GM12878 (cell line): ENCODE measurements at places on chromosomes 11 and 22. TPM values are rescaled to one million over a fixed set of nuclear protein-coding genes. Genes with fewer than 3 reads are reported as not detected.

The TAF6L gene
- 25.3 and 26.9 TPM in 2 replicates for total RNA-seq

GRCh38 chr22:45731041-45731797 is 59.6 kb downstream of the ATXN10 start:
- no peaks in the 10 kb centered on the region for H3K27me3 ChIP-seq
- DNase-seq: no peak
- no peak overlapping the region for H3K27ac ChIP-seq

- no peaks in the 10 kb centered on the region; the same call in none of the 2 replicates for H3K27me3 ChIP-seq
- no peaks in the 10 kb centered on the region for H3K4me1 ChIP-seq
- H3K4me3 ChIP-seq: no peak overlapping the region
- no peaks in the 10 kb centered on the region for H3K36me3 ChIP-seq
Observed at GRCh38 chr22:19543970-19544708, 19.9 kb upstream of the CLDN5 start.

DNA sequence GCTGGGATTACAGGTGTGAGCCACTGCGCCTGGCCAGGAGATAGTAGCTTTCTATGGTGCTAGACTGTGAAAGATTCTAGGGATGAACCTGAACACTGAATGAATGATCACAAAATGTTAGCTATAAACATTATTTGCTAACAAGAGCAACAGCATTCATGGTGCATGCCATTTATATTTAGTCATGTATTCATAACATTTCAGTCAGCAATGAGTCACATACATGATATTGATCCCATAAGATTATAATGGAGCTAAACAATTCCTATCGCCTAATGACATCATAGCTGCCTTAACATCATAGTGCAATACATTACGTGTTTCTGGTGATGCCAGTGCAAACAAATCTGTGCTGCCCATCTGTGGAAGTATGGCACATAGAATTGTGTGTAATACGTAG is 164.1 kb downstream of the ARHGAP42 start:
- no peak for DNase-seq
- H3K27me3 ChIP-seq: no peaks in the 10 kb centered on the region
- H3K27ac ChIP-seq: no peak overlapping the region
- no peak overlapping the region for H3K4me3 ChIP-seq
- H3K36me3 ChIP-seq: no peaks in the 10 kb centered on the region

DNA sequence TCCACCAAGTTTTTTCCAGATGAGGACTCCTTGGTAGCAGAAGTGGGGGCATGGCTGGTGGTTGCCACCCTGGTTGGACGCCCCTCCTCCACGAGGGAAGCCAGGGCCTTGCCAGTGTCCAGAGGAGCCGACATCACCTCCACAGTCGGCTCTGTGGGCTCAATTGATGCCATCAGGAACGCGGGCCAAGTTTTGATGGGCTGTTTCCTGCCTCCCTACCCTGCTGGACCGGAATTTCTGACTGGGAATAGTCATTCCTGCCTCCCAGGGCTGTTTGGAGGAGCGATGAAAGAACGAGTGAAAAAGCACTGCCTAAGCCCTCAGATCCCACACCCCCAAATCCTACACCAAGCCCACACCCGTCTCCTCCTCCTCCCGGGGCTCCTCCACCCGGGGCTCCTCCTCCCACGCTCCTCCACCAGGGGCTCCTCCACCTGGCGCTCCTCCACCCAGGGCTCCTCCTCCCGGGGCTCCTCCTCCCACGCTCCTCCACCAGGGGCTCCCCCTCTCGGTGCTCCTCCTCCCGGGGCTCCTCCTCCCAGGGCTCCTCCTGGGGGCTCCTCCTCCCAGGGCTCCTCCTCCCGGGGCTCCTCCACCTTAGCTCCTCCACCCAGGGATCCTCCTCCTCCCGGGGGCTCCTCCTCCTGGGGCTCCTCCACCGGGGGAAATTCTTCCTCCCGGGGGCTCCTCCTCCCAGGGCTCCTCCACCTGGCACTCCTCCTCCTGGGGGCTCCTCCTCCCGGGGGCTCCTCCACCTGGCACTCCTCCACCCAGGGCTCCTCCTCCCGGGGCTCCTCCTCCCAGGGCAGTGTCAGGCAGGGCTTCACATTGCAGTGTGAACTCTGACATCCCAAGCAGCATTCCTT is 10.0 kb upstream of the PRR5 start:
- no peaks in the 10 kb centered on the region for H3K4me1 ChIP-seq
- no peak for DNase-seq
- no peak overlapping the region for H3K4me3 ChIP-seq
- H3K27ac ChIP-seq: no peak overlapping the region

GRCh38 chr11:33892906-33893594 is 1.2 kb upstream of the LMO2 start:
- H3K4me1 ChIP-seq: peaks cover 29% of the 10 kb centered on the region
- no peaks in the 10 kb centered on the region for H3K27me3 ChIP-seq
- H3K4me3 ChIP-seq: peak overlapping the region; percentile 73; the same call in 1 of the 2 replicates
- H3K36me3 ChIP-seq: no peaks in the 10 kb centered on the region

The ZBTB44 gene
- total RNA-seq: 18.5 and 20.4 TPM in 2 replicates

DNA sequence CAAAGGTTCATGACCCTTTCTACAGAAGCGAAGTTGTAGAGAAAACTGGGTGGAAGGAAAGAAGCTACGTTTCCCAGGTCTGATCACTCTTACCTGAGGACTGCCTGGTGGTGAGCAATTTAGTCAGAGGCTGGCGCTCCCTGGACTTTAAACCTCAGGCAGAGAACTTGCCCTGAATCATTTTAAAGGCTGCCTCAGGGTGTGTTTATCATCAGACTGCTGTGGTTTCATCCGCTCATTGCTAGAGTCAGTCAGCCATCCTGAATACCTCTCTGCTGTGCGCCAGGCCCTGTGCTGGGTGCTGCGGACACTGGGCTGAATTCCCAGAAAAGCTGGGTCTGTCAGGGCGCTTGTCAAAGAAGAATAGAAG is 2.7 kb downstream of the DTX4 start:
- H3K4me3 ChIP-seq: peak overlapping the region; percentile 93
- DNase-seq: no peak
- H3K27me3 ChIP-seq: no peaks in the 10 kb centered on the region
- H3K36me3 ChIP-seq: 0 out of 2 replicates have a peak, but pooled peaks cover 3% of the 10 kb centered on the region
- H3K4me1 ChIP-seq: peaks cover 6% of the 10 kb centered on the region
- peak overlapping the region; percentile 84 for H3K27ac ChIP-seq

DNA sequence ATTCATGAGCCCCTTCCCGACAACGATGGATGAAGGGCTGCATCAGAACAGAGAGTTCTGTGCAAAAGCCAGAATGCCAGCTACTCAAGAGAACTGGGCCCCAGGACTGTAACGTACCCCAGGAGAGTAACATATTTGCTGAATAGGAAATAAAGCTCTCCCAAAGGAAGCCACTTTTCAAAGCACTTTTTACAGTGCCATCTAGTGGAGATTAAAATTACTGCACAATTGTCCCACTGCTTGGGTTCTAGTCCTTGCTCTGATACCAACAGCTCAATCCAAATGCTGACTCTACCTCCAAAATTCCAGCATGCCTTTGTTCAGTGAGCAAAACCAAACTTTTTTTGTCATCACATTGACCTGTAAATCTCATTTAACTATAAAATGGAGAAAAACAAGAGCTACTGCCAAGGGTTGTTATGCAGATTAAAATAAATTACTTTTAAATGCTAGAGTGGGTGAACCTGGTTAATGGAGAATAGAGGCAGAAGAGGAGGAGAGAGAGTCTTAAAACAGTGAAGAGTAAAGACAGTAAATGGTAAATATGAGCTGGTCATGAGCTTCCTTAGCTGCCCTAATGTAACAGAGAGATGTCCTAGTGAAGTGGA is 87.6 kb upstream of the FSHB start:
- H3K27me3 ChIP-seq: no peaks in the 10 kb centered on the region
- H3K4me1 ChIP-seq: no peaks in the 10 kb centered on the region
- H3K4me3 ChIP-seq: no peak overlapping the region
- H3K36me3 ChIP-seq: no peaks in the 10 kb centered on the region
- no peak overlapping the region for H3K27ac ChIP-seq

DNA sequence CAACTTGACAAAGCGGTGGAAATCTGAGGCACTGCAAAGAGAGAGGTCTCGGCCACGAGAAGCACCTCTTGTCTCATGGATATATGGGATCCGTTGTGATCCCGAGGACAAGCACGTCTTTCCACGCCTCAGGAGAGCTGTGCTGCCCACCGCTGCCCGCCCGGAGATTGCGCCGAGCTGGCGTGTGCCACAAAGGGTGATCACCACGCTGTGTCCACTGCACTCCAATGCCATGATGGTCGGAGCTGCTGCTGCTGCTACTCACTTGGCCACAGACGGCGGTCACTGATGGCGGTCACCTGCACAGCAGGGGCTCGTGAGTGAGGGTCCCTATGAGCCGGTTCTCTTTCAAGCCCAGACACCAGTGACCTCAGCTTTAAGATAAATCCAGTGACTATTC is 51.1 kb downstream of the SHANK2 start:
- no peak for DNase-seq
- H3K4me3 ChIP-seq: no peak overlapping the region
- no peaks in the 10 kb centered on the region for H3K27me3 ChIP-seq
- H3K4me1 ChIP-seq: no peaks in the 10 kb centered on the region
- H3K36me3 ChIP-seq: no peaks in the 10 kb centered on the region
- H3K27ac ChIP-seq: no peak overlapping the region

GRCh38 chr22:38911434-38911833 is 39.4 kb upstream of the CBX6 start:
- DNase-seq: no peak
- no peak overlapping the region for H3K4me3 ChIP-seq
- no peak overlapping the region for H3K27ac ChIP-seq
- H3K36me3 ChIP-seq: no peaks in the 10 kb centered on the region

GRCh38 chr11:94574193-94574961 is 7.2 kb downstream of the PIWIL4 start:
- no peak for DNase-seq
- no peak overlapping the region for H3K27ac ChIP-seq
- no peak overlapping the region for H3K4me3 ChIP-seq
- H3K4me1 ChIP-seq: no peaks in the 10 kb centered on the region
- H3K27me3 ChIP-seq: no peaks in the 10 kb centered on the region
- no peaks in the 10 kb centered on the region for H3K36me3 ChIP-seq

- H3K4me1 ChIP-seq: no peaks in the 10 kb centered on the region
- H3K4me3 ChIP-seq: no peak overlapping the region
- no peak for DNase-seq
- no peak overlapping the region for H3K27ac ChIP-seq
- H3K27me3 ChIP-seq: no peaks in the 10 kb centered on the region
Observed at GRCh38 chr11:13098063-13098462, 88.9 kb downstream of the RASSF10 start.

- no peaks in the 10 kb centered on the region for H3K4me1 ChIP-seq
- no peak overlapping the region for H3K4me3 ChIP-seq
- no peaks in the 10 kb centered on the region for H3K27me3 ChIP-seq
- H3K36me3 ChIP-seq: no peaks in the 10 kb centered on the region
- no peak overlapping the region for H3K27ac ChIP-seq
Observed at GRCh38 chr11:131544591-131544990, 174.2 kb downstream of the NTM start.

GRCh38 chr11:70472240-70472639 is 73.9 kb downstream of the CTTN start:
- no peaks in the 10 kb centered on the region for H3K36me3 ChIP-seq
- H3K4me3 ChIP-seq: no peak overlapping the region
- H3K27me3 ChIP-seq: no peaks in the 10 kb centered on the region
- DNase-seq: no peak
- peaks cover 19% of the 10 kb centered on the region for H3K4me1 ChIP-seq

- H3K4me1 ChIP-seq: no peaks in the 10 kb centered on the region
- no peaks in the 10 kb centered on the region for H3K36me3 ChIP-seq
- H3K27ac ChIP-seq: no peak overlapping the region
- no peak overlapping the region for H3K4me3 ChIP-seq
- no peaks in the 10 kb centered on the region; the same call in 1 of the 2 replicates for H3K27me3 ChIP-seq
- no peak for DNase-seq
Observed at GRCh38 chr11:125871391-125872137, 15.9 kb upstream of the HYLS1 start.

DNA sequence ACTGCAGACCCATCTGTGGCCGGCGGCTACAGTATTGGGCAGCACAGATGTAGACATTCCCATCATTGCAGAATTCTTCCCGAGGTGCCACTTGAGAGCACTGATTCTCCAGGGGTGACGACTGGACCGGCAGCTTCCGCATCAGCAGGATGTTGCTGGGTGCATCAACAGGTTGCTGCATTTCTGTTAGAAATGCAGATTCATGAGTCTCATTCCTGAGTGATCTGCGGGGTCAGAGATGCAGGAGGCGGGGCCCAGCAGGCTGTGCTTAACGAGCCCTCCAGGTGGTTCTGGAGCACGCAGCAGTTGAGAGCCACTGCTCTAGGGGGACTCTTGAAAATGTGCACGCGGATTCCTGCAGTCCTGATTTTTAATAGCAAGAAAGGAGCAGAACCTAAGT is 321.8 kb downstream of the TBC1D22A start:
- no peaks in the 10 kb centered on the region for H3K4me1 ChIP-seq
- H3K27ac ChIP-seq: no peak overlapping the region
- no peak overlapping the region for H3K4me3 ChIP-seq
- no peak for DNase-seq
- H3K27me3 ChIP-seq: no peaks in the 10 kb centered on the region

DNA sequence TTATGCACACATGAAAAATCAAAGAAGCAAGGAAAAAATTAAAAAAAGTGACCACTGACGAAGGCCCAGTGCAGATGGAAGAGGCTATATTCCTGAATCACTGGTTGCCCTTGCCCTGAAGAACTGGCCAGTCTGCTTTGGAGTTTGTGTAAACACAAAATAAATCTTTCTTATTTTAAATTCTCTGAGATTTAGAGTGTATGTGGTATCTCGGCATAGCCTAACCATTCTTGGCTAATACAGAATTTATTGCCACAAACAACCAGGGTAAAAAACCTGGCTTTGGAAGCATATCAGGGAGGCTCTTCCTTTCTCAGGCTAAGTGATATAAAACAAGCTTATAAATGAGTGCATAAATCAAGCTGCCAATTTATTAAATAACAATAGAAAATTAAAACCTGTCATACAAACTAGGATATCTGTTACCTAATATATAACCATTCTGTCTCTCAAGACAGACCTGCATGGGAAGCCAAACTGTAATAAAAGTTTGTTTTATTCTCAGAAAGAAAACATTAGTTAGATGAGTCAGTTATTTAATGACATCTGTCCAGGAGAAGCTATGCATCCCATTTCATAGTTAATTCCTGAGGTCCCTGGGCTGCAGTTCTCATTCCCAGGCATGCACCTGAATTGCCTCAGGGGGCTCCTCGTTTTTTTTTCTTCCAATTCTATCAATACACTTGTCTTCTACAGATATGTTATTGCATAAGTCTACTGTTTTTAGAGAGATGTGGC is 6.1 kb upstream of the TMEM135 start:
- H3K27me3 ChIP-seq: no peaks in the 10 kb centered on the region
- no peak overlapping the region for H3K4me3 ChIP-seq
- no peaks in the 10 kb centered on the region for H3K36me3 ChIP-seq
- H3K4me1 ChIP-seq: no peaks in the 10 kb centered on the region

The C11orf87 gene
- not detected in 2 replicates for total RNA-seq

- no peaks in the 10 kb centered on the region for H3K36me3 ChIP-seq
- peaks cover 10% of the 10 kb centered on the region for H3K4me1 ChIP-seq
- no peaks in the 10 kb centered on the region for H3K27me3 ChIP-seq
- peak overlapping the region; percentile 73 for H3K4me3 ChIP-seq
Observed at GRCh38 chr11:108122166-108122628, 830 bp downstream of the ACAT1 start.
